ENCODE measurements at places on chromosomes 5 and 9. TPM values are rescaled to one million over a fixed set of nuclear protein-coding genes. Genes with fewer than 3 reads are reported as not detected.

NMUR2 gene
- not detected for total RNA-seq

MCIDAS gene
- not detected for total RNA-seq

MEIKIN gene
- not detected for total RNA-seq

UBAP1 gene
- 33.6 TPM for total RNA-seq

PCDHGA11 gene
- total RNA-seq = 0.39 TPM

CHSY3 gene
- not detected for total RNA-seq

SEMA5A gene
- 0.62 TPM for total RNA-seq

NREP gene
- 34.9 TPM for total RNA-seq

PCDHGB3 gene
- total RNA-seq = 0.85 TPM

WDR38 gene
- total RNA-seq = not detected

ABO gene
- total RNA-seq = 0.14 TPM

CDH12 gene
- not detected for total RNA-seq

RAB14 gene
- 62.0 TPM for total RNA-seq

TEX53 gene
- not detected for total RNA-seq

SLC45A2 gene
- total RNA-seq = not detected
